ENCODE measurements at places on chromosomes 1 and 21.

DNA sequence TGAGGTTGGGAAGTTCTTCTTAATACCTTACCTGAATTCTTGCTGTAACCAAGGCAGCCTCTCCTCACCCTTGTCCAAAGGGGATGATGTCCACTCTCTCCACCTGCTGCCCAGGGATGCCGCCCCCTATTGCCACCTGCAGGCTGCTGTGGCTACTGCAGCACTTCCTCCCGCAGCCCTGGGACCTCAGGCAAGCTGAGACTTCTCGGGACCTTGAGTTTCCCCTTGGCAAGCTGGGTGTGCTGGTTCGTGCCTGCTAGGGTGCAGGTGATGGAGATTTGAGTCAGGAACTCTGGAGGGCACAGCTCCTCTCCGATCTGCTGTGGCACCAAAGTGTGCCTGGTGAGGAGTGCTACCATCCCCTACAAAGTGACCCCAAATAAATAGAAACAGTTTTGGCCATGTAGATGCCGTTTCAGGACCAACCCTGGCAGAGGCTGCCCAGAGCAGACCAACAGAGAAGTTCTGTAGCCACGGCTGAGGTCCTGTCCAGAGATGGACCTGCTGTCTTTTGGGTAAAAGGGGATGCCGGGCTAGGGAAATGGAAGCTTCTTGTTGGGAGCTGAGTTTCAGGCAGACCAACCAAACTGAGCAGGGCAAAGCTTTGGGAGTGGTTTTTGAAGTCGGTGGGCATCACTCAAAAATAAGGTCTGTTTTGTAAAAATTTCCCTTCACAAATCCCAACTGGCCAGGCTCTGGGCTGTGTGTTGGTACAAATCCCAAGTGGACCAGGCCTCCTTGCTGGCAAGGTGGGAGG lies 31.7 kb downstream of the RUNX3 start:
- DNase-seq: peak; percentile 17

DNA sequence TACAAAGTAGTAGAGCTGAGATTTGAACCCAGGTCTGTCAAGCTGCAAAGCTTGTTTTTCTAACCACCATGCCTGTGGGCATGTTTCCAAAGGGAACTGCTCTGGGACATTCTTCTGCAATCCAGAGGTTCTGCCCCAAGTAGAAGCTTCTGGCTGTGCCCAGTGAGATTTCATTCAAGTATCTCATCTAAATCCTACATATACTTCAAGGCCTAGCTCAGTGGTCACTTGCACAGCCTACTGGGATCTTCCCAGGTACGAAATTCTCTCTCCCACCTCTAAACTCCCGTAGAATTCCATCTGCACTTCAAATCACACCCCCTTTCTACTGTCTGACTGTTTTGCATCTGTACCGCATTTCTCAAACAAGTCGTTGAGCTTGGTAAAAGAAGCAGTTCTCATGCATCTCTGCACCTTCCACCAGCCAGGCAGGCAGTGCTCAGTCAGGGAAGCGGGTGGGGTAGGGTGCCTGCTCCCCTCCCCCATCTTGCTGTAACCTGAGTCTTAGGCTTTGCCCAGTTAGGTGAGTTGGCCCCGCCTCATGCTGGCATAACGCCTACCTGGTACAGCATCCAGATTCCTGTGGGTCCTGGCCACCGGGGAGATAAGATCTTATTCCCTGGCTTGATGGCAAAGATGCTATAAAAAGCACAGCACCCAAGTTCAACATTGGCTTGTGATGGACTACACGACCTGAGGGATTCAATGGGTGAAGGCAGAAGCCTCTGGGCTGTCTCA lies 13.5 kb downstream of the SLC9A1 start:
- DNase-seq: no peak

DNA sequence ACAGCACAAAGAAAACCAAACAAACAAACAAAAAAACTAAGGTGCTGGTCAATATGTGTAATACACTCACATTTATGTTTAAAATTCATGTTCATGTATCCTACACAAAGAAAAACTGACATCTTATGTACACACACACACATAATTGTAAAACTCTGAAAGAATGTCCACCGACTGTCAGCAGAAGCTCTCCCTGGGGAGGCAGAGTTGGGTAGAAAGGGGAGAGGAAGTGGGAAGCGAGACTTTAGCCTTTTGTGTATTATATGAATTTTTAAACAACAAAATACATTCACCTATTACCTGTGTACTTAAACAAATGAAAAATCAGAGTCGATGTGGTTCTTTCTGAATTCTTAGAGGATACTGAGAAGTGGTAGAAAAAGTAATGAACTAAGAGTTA lies 88.3 kb downstream of the ABCA4 start:
- no peak for DNase-seq

- DNase-seq: peak; percentile 59
These were observed 45.7 kb downstream of the PTGFR start for GRCh38 chr1:78536427-78536826.

DNA sequence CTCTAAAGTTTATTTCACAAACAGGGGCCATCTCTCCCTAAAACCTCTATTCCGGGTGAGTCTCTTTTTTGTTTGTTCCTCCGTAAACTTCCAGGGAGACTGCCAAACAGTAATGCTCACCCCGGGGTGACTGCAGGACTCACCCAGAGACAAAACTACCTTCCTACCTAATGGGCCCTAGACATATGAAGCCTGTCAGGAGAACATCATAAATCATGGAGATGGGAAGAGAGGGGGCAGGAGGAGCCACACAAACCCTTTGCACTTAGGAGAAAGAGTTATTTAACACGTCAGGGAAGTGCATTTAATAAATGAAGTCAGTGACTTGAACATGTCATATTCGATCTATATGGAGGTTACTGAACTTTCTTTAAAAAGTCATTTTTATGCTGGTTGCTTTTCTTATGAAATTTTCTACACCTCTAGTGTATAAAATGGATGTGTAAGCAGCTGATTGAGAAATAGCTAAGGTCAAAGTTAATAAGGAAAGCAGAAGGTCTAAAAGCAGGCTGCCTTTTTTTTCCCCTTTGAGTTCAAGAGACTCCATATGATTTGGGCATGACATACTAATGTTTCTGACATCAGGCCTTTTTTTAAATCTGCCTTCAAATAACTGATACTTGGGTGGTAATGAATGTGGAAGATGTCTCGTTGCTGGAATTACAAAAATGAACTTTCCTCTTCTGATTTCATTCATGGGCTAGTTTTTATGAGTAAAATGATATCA lies 286.9 kb upstream of the USP25 start:
- DNase-seq: no peak

GRCh38 chr1:78688697-78689096 lies 39.1 kb downstream of the IFI44 start:
- DNase-seq: peak; percentile 67

GRCh38 chr1:23394181-23394580 lies 24.5 kb upstream of the ZNF436 start:
- peak; percentile 66 for DNase-seq

- peak; percentile 45 for DNase-seq
These were observed 94.8 kb upstream of the SGIP1 start for GRCh38 chr1:66439031-66439740.

- no peak for DNase-seq
These were observed 48.4 kb downstream of the HENMT1 start for GRCh38 chr1:108612496-108612895.

Data from HFFc6 (cell line).